ENCODE measurements at places on chromosomes 13 and 19.

GRCh38 chr13:97757807-97758206 lies 195.7 kb upstream of the IPO5 start:
- no peak for DNase-seq

- DNase-seq = no peak
Observed at GRCh38 chr13:106587787-106588186, 19.9 kb upstream of the ARGLU1 start.

DNA sequence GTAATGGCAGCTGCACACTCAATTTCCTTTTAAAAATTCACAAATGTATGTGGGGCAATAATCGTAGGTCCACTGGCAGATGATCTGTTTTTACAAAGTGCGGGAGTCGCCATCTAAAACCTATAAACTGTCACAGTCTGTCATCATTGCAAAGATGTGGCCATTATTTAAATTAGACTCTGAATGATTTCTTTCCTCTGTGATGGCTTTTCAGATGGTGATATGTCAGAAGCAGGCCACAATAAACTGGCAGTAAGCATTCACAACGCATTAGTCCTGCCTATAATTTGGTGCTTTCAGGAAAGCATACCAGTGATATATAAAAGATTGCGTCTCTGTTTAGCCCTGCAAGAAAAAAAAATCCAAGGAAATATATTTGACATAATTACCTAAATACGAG lies 226.8 kb downstream of the TBC1D4 start:
- DNase-seq = no peak

DNA sequence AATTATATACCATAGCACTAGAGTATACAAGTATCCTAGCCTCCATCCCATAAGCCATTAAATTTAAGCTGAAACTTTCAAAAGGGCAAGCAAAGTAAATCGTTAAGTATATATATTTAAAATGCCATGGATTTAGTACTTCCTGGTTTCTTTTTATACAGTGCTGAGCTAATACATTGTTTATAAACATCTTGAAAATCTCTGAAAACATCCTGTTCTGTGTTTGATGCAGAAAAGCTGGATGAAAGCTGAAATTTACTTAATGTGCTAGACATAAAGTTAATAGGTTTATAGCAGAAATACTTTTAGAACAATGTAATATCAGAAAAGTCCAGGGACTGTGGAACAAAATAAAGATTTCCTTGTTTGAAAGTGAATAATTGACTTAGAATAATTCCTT lies 875.4 kb downstream of the SLITRK6 start:
- no peak for DNase-seq

GRCh38 chr13:42394711-42395085 lies 122.7 kb downstream of the AKAP11 start:
- no peak for DNase-seq

DNA sequence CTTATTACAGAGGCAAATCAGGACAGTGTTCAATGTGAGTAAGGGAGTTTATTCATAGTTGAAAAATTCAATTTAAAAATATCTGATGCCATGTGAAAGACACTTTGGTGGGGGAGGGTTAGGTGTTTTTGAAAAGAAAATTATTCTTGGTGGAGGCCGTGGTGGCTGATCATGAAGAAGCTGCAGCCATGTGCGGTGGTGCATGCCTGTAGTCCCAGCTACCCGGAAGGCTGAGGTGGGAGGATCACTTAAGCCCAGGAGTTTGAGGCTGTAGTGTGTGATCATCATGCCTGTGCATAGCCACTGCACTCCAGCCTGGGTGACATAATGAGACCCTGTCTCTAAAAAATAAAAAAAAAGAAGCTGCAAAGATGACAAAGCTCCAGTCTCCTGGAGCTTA lies 28.6 kb downstream of the WDFY2 start:
- DNase-seq = no peak

GRCh38 chr19:3684054-3684816 lies 16.0 kb downstream of the PIP5K1C start:
- DNase-seq = no peak

GRCh38 chr13:112705286-112705685 lies 15.4 kb downstream of the ATP11A start:
- no peak for DNase-seq

- no peak for DNase-seq
Observed at GRCh38 chr19:335072-335471, 9.5 kb downstream of the MIER2 start.

- DNase-seq = no peak
Observed at GRCh38 chr13:106096661-106097092, 438.8 kb downstream of the EFNB2 start.

DNA sequence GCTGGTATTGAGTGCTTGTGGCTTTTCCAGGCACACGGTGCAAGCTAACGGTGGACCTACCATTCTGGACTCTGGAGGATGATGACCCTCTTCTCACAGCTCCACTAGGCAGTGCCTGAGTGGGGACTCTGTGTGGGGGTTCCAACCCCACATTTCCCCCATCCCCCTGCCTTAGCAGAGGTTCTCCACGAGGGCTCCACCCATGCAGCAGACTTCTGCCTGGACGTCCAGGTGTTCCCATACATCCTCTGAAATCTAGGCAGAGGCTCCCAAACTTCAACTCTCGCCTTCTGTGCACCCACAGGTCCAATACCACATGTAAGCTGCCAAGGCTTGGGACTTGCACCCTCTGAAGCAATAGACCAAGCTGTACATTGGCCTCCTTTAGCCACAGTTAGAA lies 25.3 kb upstream of the ZSCAN18 start:
- DNase-seq = no peak

GRCh38 chr19:7550987-7551761 lies 15.7 kb downstream of the PNPLA6 start:
- DNase-seq = no peak

DNA sequence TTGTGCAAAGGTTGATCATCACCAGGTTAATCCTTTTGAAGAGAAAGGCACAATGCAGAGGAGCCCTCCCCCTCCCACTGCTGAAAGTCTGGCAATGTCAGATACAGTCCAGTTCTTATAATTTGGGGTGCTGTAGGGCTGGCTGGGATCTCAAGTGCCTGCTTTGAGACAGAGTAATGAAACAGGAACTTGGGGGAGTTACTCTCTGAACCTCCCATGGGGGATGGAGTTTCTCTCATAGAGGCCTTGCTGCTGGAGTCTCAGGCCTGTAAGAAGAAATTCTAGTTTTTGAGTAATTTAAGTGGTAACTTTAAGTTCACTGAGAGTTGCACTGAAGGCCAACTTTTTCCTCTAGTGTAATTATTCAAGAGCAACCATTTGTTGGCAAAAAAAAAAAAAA lies 410.5 kb downstream of the KCNRG start:
- DNase-seq = no peak

- no peak for DNase-seq
Observed at GRCh38 chr13:64339373-64340063, 2890.6 kb downstream of the PCDH9 start.

DNA sequence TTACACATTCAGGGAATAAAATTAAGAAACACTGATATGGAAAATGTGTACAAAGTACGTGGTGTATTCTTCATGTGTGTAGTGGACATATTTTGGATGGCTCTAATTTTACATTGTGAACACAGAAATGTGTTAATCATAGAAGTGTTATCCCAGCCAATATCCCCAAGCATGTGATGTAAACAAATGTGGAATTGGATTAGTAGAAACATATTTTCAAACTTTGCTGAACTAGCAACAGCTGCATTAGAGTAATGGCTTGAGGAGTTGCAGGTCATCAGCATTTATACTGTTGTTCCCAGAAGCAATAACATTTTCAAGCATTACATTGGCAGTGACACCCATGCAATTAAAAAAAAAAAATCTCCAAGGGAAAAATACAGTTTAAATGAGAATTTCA lies 600.6 kb downstream of the SLITRK1 start:
- no peak for DNase-seq

GRCh38 chr19:52659013-52659412 lies 20.9 kb upstream of the ZNF83 start:
- DNase-seq = no peak

GRCh38 chr19:38389101-38389925 lies 816 bp downstream of the SPRED3 start:
- no peak for DNase-seq

- no peak for DNase-seq
Observed at GRCh38 chr13:113630296-113630695, 27.7 kb downstream of the ATP4B start.

- no peak for DNase-seq
Observed at GRCh38 chr13:22369840-22370239, 699.0 kb downstream of the FGF9 start.

GRCh38 chr13:111857846-111858560 lies 208.9 kb upstream of the SOX1 start:
- no peak for DNase-seq

DNA sequence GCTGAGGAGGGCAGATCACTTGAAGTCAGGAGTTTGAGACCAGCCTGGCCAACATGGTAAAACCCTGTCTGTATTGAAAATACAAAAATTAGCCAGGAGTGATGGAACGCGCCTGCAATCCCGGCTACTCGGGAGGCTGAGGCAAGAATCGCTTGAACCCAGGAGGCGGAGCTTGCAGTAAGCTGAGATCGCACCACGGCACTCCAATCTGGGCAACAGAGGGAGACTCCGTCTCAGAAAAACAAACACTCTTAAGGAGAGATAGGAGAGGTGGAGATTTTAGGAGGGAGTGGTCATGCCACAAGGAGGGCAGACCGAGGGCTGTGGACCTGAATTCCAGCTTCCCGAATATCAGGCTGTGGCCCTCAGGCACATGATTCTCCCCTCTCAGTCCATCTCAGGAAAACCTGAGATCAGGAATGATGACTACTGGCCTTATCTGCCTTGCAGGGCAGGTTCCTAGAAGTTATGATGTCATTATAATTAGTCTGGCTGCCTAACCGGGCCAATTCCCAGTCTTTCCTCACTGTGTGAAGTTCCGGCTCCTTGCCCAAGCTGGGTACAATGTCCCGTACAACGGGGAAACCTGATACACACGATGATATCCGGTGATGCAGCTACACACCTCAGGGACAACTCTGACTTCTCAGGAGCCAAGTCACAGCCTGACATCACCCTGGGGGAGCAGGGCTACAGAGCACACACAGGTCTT lies 2.5 kb downstream of the SLC35E1 start:
- DNase-seq = no peak

DNA sequence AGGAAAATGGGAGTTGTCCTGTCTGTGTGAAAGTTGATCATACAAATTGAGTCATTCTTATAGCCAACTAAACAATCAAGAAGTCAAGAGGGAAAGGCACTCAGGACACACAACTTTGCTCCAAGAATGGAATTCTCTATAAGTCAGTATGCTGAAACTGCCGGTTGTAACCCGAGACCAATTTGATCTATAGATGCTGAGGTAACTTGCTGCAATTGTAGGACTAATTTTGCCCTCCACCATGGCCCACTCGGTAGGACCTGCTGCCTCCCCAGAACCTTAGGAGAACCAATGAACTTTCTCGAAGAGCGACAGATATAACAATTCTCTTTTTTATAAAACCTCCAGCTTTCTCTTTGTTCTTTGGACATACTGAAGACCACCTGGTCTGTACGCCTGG lies 157.0 kb downstream of the RNF17 start:
- DNase-seq = no peak

DNA sequence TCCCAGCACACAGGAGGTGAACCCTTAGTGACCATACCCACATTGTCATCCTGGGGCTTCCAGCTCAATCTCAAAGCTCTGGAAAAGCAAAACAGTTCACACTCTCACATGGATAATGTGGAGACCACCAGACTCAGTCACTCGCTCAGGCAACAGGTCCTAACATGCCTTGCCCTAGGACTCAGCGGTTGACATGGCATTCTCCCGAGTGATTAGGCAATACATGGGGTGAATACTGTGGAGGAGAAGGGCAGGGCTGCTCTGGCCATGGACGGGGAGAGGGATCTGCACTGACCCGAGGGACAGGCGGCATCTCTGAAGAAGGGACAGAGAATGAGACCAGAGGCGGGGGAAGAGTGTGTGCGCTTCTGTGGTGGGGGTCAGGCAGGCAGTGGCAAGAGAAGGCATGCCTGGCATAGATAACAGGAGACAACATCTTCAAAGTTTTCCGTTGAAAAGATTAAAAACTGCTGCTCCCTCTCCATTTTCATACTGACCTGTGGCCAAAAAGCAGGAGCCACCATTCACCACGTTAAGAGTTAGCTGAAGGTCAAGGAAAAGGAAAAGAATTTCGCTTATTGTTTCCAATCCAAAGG lies 44.5 kb upstream of the EPHX3 start:
- no peak for DNase-seq

Measured in stimulated activated CD4-positive, alpha-beta T cell treated with anti-CD3 and anti-CD28 coated beads, Interleukin-1b, Interleukin-23, amount 100 ng/mL, for 1 hour (primary cell).